Fibroblast of skin of scalp (primary cell): ENCODE measurements at places on chromosomes 11 and 22.
A peak's percentile ranks its signal among the peaks of the same experiment; 100 is the strongest.

- no peak for DNase-seq
Observed at GRCh38 chr22:23193882-23194281, 13.6 kb downstream of the BCR start.

DNA sequence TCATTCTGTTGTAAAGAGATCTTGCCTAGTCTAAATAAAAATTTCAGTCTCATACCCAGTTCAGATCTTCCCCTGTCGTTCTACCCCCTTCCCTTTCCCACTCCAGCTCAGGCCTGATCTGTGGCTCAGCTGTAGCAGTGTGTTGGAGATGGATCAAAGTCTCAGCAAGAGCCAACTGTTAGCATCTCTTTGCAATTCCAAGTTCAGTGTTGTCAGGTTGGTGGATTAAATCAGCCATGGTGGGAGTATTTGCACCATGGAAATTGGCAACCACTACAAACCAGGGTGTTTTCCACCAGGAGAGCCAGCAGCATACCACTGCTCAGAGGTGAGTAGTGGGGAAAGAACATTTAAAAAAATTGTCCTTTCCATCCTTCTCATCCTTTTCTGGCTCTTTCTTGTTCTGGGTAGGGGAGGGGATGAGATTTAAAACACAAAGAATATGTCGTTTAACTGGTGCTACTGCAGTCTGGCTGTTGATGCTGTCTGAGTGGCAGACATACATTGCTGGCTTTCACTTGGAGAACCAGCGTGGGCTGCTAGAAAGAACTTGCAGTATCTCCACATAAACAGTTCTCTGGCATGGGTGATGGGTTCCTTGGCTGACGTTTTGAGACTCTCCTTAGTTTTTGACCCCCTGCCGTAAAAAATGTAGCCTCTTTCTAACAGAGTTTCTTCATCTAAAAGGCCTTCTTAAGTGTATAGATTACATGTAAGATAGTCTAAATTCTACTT, 514.1 kb downstream of the RAB38 start:
- no peak for DNase-seq

- DNase-seq: no peak
Observed at GRCh38 chr22:38213319-38213989, 11.7 kb downstream of the MAFF start.

GRCh38 chr11:5626196-5626595, 1.4 kb downstream of the TRIM34 start:
- DNase-seq: peak; percentile 55

DNA sequence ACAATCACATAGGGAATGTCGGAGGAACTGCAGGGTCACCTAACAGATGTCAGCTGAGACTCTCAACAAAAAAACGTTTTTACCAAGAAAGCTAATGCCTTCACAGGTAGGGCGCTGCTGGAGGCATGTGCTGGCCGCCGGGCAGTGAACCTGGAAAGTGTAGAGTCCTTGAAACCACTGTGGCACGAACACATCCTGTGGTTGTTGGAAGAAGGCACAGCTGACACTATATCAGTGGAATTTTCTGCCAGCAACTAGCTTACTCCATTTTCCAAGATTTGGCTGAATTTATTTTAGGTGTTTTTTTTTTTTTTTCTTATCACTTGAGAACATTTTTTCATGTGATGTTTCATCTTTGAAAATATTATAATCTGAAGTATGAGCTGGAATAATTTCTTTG, 14.2 kb downstream of the TRMU start:
- DNase-seq: no peak

- DNase-seq: no peak
Observed at GRCh38 chr11:70611821-70612220, 213.5 kb downstream of the CTTN start.

DNA sequence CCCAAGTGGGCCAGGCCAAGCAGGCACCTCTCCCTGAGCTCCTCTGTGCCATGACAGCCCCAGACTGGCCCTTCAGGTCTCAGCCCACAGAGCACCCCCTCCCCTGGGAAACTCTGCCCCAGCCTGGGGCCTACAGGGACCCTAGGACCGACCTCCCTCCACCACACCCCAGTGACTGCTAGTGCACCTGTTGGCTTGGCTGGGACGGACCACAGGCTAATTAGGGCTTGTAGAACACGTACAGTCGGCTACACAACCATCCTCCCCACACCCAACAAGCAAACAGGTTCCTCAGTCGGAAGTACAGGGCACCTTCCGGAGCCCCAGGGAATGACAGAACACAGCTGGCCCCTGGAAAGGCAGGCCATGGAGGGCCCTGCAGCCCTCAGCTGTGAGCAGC, 4.3 kb downstream of the SBF1 start:
- no peak for DNase-seq

DNA sequence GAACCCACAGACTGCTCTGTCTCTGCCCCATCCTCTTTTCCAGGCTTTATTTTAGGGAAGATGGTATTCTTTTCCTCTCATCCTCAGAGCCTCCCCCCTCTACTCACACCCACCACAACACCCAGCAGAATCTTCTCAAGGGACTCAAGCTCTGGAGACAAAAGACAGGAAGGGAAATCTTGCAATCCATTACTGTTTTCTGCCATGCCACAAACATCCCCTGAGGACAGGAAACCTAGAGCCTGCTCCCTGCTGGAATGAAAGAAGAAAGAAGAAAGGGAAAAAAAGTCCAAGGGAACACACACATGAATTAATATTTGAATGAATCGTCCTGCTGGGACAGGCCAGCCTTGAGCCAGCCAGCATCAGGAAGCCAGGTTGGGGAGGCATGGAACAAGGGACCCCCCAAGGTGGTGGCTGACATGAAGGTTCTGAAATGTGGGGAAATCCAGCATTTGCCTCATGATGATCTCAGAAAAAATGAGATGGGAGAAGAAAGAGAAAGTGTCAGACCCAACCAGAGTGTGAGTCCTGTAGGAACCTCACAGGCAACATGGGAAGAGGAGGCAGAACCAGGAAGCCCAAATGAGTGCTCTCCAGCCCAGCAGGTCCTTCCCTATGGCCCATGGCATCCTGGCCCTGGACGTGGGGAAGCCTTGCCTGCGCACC, 34.0 kb downstream of the SLCO2B1 start:
- no peak for DNase-seq

GRCh38 chr11:67468056-67468455, 995 bp downstream of the TMEM134 start:
- DNase-seq: no peak

DNA sequence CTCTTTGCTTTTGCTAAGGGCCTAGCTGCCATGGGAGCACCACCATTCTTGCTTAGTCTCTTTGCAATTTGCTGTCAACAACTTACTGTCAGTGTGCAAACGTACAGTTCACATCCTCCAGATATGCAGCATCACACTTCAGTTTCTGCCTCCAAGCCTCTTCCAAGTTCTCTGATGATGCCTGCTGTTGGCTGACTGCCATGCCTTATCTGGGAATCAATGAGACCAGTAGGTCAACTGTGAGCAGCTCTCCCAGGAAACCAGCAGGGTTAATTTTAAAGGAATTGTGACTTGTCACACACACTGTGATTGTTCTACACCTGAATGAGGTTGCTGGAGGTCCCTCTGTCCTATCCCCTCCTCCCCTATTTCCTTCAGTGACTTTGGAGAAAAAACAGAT, 56.0 kb downstream of the COPB1 start:
- peak; percentile 63 for DNase-seq

- no peak for DNase-seq
Observed at GRCh38 chr11:133892126-133892525, 46.8 kb upstream of the SPATA19 start.

DNA sequence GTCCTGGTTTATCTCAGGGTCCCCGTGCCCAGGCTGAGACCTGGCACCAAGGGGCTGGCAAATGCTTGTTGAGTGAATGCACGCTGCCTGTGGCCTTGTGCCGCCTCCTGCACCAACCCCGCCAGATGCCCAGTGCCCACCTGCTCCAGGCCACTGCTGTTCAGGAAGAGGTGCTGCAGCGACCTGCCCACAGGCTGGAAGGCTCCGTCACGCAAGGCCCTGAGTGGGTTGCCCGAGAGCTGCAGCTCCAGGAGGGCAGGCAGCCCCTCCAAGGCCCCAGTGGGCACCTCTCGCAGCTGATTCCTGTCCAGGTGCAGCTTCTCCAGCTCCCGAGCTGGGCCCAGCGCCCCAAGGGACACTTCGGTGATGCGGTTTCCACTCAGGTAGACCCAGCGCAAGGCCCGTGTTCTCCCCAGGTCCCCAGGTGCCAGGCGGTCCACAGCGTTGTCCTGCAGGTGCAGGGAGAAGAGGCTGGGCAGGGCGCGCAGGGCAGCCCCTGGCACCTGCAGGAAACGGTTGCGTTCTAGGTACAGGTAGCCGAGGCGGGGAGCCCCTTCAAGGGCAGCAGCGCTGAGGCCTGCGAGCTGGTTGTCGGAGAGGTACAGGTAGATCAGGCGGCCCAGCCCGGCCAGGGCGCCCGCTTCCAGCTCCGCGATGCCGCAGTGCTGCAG, 3.6 kb downstream of the CHADL start:
- no peak for DNase-seq
